ENCODE measurements at places on chromosomes 16 and 17.

DNA sequence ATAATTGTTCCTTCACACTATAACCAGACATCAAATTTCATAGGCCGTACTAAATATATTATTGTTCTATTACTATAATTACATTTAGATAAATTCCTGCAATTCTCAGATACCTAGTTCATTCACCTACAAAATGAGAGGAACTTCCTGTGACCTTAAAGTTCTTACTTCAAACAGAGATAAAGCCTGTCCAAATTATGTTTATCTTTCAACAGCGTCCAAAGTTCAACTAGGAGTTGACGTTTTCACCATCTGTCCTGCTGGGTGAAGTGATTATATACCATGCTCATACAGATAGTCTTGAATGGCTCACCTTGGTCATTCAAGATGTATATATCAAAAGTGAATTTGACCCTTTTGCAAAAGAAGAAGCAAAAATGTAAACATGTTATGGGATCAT lies 440.6 kb downstream of the CDH8 start:
- no peak for DNase-seq

DNA sequence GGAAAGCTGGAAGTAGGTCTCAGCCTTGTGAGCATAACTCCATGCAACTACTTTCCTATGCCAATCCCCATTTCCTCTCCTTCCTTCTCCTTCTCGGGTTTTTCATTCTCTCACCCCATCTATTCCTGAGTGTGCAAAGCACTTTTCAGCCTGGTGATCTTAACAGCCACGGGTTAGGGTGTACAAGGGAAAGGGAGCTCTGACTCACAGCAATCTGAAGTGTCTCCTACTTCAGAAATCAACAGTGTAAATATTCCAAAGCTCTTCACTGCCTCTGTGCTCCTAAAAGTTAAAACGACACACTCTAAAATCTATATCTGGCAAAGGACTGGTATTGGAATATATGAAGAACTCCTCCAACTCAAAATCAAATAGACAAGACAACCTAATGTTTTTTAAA lies 268.0 kb upstream of the IRX3 start:
- DNase-seq = no peak

- no peak for DNase-seq
These were observed 45.7 kb upstream of the MRPS23 start for GRCh38 chr17:57895382-57896060.

GRCh38 chr16:47905771-47906170 lies 250.0 kb downstream of the ABCC12 start:
- no peak for DNase-seq

- no peak for DNase-seq
These were observed 17.8 kb downstream of the LRRC75A start for GRCh38 chr17:16474012-16474725.

- no peak for DNase-seq
These were observed 13.4 kb downstream of the EPN2 start for GRCh38 chr17:19250421-19251173.

- DNase-seq = no peak
These were observed 80.3 kb downstream of the ARHGAP23 start for GRCh38 chr17:38508570-38508950.

- no peak for DNase-seq
These were observed 97.0 kb upstream of the FA2H start for GRCh38 chr16:74871608-74872007.

GRCh38 chr17:27860971-27861664 lies 32.0 kb downstream of the LYRM9 start:
- DNase-seq = no peak

GRCh38 chr17:62193249-62193648 lies 128.2 kb upstream of the MED13 start:
- DNase-seq = no peak

- no peak for DNase-seq
These were observed 10.2 kb upstream of the LRRC37B start for GRCh38 chr17:31997005-31997404.

DNA sequence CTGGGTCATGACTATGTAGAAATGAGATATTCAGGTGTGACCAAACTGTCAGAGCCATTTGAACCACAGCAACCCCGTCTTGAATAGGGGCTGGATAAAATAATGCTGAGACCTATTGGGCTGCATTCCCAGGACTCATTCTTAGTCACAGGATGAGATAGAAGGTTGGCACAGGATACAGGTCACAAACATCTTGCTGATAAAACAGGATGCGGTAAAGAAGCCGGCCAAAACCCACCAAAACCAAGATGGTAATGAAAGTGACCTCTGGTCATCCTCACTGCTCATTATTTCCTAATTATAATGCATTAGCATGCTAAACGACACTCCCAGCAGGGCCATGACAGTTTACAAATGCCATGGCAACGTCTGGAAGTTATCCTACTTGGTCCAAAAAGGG lies 545.5 kb downstream of the TMEM114 start:
- no peak for DNase-seq

DNA sequence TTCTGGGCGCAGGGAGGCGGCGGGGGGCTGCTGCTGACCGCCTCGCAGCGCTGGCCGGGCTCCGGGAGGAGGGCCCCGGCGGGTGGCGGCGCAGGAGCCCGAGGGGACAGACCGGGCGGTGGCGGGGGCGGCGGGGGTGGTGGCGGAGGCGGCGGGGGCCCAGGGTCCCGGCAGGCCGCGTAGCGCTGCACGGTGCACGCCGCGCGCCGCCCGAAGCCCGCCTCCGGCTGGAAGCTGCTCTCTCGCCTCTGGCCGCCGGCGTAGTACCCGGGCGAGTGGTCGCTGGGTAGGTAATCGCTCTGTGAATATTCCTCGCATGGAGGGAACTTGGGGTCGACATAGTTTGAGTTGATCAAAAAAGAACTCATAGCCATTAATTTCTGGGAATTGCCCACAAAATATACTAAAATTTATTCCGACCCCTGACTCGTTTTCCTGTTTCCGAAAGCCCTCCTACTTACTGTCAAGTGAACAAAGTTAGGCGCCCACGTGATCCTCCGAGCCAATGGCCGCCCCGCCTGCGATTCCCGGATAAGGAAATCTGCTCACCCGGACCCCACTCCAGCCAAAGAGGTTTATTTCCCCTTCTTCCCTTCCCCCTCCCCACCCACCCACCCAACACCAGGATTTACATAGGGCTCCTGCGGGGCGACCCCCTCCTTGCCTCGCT lies at the start of gene HOXB4:
Gene HOXB4, minus strand, starts transcription at position 405 of the 670 bp plus-strand sequence. Its CDS starts 31 bp downstream, at position 374.
- no peak for DNase-seq
